Small intestine (tissue), 16 donors: ENCODE measurements at places on chromosomes 12 and 14.
A peak's percentile ranks its signal among the peaks of the same experiment; 100 is the strongest.

- peak; percentile 79 for DNase-seq
Measured at GRCh38 chr14:100383727-100384158, 60.6 kb downstream of the SLC25A47 start.

- DNase-seq, result peak; percentile 42
Measured at GRCh38 chr12:82174936-82175335, 183.3 kb downstream of the CCDC59 start.

- DNase-seq, result no peak
Measured at GRCh38 chr12:104748790-104749189, 209.3 kb downstream of the SLC41A2 start.

- DNase-seq, result no peak
Measured at GRCh38 chr12:112309797-112310196, 72.4 kb downstream of the HECTD4 start.
